ENCODE measurements at places on chromosomes 6 and 20.
A peak's percentile ranks its signal among the peaks of the same experiment; 100 is the strongest.

DNA sequence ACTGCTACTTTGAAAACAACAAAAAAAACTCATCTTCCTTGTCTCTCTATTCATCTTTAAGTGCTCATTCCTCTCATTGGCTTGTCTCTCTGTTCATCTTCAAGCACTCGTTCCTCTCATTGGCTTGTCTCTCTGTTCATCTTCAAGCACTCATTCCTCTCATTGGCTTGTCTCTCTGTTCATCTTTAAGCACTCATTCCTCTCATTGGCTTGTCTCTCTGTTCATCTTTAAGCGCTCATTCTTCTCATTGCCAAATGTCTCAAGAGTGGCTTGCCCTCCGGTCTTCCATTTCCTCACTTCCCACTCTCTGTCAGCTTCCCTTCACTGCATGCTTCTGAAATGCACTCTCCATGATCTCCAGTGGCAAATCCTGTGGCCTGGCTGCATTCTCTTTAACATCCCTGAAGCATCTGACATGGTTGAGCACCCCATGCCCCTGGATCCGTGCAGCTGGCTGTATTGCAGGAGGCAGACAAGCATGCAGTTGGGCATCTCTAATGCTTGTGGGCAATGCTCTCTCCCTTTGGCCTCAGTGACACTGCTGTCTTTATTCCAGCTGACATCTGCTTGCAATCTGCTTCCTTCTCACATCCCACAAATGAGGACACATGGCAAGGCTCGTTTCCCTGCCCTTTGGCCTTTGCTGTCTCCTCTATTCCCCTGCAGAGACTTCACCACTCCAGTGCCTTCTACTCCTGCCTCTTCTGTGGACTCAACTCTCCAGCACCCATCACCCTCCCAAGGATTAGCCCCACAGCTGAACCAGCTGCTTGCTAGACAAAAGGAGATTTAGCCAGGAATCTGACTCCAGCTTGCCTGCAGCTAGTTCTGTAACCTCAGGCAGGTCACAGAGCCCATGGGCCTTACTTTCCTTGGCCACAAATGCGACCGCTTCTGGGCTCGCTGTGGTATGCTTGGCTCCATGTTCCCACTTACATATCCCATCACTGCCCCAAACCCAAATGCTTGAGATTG is 143.2 kb upstream of the SNX9 start:
- DNase-seq: no peak

DNA sequence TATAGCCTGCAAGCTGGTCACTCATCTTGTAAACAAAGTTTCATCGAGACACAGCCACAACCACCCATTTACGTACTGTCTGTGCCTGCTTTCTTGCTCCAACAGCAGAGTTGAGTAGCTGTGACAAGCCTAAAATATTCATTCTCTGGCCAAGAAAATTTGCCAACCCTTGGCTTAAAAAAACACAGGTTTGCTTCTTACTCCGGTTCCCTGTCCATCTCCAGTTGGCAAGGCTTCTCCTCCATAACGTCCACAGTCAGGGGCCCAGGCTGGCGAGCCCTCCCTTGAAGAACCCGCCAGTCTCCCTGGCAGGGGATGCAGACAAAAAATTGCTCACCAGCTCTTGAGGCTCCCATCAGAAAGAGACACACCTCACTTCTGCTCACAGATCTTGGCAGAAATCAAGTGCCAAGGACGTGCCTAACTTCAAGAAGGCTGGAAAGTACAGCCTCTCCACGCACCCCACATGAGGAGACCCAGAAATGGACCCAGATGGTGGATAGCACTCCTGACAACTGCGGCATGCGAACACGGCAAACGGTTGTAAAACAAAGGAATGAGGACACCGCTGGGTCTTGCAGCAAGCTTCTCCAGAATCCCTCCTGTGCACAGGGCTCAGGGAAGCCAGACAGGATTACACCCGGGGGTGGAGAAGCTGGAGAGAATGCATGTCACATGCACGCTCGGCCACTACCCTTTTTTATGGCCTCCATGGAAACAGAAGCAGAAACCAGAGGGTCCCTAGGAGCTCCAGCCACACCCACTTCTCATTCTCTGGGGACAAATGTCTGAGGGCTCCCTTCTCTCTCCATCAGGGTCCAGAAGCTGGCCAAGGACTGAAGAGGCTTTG is 59.8 kb upstream of the SIRPA start:
- no peak for DNase-seq

DNA sequence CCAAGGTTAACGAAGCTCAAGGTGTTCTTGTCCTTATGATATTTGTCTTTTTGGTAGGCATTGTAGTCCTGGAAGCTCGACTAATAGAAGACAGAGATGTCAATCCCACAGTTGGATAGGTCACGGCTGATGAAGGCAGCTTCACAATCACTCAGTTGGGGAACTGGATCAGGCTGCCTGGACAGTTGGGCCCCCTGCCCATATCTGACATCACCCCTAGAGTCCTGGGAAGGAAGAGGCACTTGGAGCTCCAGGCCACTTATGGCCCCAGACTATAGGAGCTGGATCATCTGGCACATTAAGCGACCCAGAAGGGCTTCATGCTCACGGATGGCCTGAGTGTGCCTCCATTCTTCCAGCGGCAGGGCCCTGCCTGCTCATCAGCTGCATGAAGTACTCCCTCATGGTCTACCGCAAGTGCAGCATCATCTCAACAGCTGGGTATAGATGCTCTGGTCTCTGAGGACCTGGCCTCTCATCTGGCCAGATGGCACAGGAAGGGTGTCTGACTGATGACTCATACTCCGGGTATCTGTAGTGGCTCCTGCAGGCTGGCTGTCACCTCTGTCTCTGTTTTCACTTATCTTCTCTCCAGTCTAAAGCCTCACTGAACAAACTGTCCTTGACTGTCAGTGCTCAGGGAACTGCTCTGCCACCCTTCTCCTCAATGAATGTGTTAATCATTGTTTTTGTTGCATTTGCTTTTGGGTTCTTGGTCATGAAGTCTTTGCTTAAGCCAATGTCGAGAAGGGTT is 29.2 kb upstream of the SSR1 start:
- DNase-seq: no peak

GRCh38 chr6:167127785-167128531 is 5.1 kb downstream of the CCR6 start:
- no peak for DNase-seq

GRCh38 chr6:144346719-144347447 is 61.7 kb downstream of the UTRN start:
- DNase-seq: no peak

DNA sequence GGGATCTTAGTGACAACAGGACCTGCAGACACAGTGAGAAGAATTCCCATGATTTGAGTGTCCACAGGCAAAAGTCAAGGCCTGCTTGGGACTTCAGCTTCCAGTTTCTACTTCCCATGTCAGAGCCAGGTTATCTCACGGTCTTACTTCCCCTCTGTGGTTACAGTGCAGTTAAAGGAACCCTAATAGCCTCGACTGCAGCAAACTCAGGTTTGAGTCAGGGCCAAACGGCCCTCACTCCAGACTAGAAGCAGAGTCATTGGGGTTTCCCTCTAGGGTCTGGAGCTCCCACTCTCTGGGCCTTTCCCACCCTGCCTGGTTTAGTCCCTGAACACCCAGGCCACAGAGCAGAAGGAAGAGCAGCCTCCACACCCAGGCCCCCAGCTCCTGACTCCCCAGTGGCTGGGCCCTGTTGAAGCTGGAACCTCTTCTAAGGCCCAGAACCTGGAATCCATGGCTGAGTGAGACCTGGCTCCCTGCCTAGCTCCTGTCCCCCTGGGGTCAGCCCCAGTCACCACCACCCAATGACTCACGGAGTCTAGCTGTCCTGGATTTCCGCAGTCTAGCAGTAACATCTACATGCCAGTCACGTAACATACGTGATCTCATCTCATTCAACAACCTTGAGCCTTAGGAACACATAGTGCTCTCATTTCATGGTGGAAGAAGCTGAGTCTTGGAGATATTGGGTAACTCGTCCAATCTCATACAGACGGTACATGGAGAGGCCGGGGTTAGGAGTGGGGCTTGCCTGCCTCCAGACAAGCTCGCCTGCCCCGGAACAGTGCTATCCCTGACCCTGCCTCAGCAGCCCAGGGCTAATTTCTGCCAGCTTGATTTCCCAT is 9.2 kb upstream of the GHRH start:
- no peak for DNase-seq

DNA sequence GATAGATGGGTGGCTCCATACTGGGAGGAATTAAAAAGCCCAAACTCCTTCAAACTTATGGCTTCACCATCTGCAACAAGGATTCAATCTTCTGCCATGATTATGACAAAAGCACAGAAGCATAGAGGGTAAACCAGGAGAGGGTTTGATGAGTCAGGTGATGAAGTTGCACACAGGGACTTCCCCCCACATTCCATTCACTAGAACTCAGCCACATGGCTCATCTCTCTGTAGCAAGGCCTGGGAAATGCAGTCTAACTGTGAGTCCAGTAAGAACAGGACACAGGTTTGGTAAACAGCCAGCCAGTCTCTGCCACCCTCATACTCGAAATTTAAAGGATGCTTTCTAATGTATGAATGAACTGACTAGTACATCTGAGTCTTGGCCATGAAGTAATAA is 142.9 kb downstream of the HIVEP2 start:
- no peak for DNase-seq

GRCh38 chr6:117459204-117459944 is 23.1 kb upstream of the DCBLD1 start:
- no peak for DNase-seq

GRCh38 chr6:150632785-150633485 is 33.2 kb downstream of the PLEKHG1 start:
- no peak for DNase-seq

DNA sequence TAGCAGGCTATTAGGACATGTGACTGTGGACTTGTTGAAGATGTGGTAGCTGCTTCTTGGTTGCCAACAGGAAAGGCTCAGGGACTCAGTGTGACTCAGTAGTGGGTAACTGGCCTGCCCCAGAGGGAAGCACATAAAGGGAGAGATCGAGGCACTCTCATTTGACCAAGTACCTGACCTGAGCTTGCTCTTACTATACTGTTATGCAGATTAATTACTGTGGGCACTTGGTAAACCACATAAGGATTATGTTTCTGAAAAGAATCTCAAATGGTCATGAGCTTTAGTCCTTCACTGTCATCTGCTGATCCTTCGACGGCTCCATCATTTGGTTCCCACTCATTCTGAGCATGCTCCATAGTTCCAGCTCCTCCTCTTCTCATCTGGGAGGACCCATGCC is 48.2 kb upstream of the RPL7L1 start:
- DNase-seq: no peak

DNA sequence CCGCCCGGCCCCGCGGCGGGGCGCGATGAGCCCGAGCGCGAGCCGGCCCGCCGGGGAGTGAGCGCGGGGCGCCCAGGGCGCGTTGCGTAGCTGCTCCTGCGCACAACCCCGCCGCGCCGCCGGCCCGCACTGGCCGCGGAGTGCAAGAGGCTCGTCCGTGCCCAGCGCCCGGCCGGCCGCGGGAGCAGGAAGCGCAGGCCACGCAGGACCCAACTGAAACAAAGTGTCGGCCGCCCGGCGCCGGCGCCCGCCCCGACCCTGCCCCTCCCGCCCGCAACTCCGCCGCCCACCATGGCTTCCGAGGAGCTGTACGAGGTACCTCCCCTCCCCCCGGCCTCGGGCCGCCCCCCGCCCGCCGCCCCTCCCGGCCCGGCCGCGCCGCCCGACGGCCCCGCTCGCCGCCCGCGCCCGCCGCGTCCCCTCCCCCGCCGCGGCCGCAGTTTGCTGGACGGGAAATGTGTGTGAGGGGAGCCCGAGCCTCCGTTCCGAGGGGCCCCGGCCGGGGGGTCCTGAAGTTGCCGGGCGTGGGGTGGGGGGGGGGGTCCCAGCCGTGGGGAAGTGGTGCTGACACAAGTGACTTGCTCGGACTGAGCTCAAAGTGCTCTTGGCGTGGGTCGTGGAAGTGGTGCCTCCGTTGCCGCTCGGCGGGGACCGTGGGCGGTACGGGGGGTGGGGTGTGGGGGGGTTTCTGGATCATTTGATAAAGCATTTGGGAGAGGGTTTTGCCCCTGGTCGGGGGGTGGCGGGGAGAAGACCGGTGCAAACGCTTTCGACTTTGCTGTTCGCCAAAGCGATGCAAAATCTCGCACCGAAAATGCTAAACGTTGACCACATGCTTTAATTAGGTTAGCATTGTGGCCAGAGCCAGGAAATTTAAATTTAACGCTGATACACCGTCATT is 539 bp downstream of the CDYL start:
- peak; percentile 19 for DNase-seq

GRCh38 chr6:45665859-45666258 is 288.1 kb upstream of the SUPT3H start:
- DNase-seq: no peak

DNA sequence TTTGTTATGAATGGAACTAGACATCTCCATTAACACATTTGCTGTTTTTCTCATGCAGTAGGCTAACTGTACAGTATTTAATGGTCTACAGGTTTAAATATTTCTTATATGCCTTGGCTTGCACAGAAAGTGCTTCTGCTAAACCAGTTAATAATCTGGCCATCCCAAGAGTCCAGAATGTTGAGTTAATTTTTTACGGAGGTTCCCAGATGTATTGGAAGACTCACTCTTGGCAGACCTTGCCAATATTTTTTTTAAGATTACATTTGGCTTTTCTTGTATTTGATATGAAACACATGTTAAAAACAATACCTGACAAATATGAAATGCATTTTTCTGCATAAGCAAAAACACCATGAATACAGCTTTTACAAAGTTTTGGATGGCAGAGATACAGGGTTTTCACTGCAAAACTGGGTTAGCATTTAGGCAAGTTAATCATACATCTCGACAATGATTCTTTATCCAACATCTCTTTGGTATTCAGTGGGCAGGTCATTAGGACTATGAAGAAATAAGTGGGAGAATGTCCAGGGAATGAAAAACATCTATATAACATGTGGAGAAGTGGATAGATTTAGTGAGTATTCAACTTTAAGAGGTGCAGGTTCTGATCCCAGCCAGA is 94.0 kb downstream of the SGK1 start:
- no peak for DNase-seq

GRCh38 chr20:6698723-6699122 is 68.8 kb upstream of the BMP2 start:
- no peak for DNase-seq

DNA sequence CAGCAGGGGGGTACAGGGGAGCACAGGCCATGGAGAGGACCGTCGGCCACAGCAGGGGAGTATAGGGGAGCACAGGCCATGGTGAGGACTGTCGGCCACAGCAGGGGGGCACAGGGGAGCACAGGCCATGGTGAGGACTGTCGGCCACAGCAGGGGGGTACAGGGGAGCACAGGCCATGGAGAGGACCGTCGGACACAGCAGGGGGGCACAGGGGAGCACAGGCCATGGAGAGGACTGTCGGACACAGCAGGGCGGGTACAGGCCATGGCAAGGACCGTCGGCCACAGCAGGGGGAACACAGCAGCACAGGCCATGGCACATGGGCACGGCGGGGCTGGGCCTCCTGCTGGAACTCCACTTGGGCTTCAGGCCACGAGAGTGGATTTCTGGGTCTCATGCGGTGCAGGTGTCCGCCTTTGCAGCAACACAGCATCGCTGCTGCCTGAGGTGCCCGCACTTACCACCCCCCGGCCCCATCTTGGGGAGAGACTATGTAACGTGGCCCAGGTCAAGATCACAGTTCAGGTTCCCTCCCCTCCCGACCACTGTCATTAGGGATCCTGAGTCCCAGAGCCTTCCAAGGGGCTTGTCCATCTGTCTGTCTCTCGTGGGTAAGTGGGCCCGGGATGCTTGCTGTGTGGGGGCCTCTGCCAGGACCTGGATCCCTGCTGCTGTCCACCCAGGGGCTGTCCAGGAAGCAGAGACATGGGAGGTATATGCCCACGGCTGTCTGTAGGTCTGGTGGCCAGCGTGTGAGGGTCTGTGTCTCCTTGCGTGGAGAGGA is 2.5 kb downstream of the NPBWR2 start:
- DNase-seq: no peak
